Stimulated activated CD8-positive, alpha-beta memory T cell treated with anti-CD3 and anti-CD28 coated beads, Interleukin-15, amount 100 ng/mL, for 4 hours (primary cell): ENCODE measurements at places on chromosomes 3 and 15.

- no peak for DNase-seq
These were observed 2.9 kb downstream of the NCKIPSD start for GRCh38 chr3:48682786-48683185.

- no peak for DNase-seq
These were observed 194.3 kb downstream of the BCHE start for GRCh38 chr3:165642761-165643420.

DNA sequence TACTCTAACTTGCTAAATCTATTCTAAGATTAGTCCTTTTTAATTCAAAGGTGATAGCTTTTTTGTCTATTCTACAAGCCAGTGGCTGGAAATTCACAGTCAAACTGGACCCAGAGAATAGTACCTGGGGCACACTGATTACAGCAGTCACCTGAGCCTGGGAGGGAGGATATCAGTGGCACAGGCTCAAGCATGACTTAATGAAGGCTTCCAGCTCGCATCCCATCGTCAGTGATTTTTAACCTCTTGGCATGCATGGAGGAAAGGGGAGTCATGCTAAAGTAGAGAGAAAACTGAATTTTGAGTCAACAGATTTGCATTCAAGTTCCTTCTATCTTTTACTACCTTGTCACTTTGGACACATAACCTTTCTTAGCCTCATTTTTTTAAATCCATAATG lies 24.8 kb downstream of the GOLIM4 start:
- DNase-seq: no peak

- DNase-seq: no peak
These were observed 287.5 kb downstream of the MAGI1 start for GRCh38 chr3:65751123-65751700.

- DNase-seq: no peak
These were observed 26.5 kb downstream of the KLF13 start for GRCh38 chr15:31352911-31353811.

DNA sequence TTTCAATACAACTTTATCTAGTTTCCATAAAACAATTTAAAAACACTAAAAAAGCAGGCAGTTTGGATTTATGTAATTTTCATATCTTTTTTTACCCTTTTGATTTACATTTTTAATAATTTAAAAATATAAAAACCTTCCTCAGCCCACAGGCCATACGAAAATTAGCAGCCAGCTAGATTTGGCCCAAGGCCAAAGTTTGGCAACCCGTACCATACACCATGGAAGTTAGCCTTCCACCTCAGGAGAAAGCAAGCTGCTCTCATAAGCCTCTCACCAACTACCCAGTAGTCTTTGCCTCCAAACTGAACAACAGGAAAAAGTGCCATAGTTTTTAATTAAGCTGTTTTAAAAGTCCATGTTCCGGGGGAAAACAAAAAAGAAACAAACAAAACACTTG lies 107.3 kb upstream of the TRIM42 start:
- no peak for DNase-seq
